ENCODE measurements at places on chromosomes 3 and 15.

- no peak for DNase-seq
Observed at GRCh38 chr3:49076646-49077045, 17.2 kb downstream of the QRICH1 start.

- DNase-seq: no peak
Observed at GRCh38 chr3:89320186-89320585, 212.8 kb downstream of the EPHA3 start.

DNA sequence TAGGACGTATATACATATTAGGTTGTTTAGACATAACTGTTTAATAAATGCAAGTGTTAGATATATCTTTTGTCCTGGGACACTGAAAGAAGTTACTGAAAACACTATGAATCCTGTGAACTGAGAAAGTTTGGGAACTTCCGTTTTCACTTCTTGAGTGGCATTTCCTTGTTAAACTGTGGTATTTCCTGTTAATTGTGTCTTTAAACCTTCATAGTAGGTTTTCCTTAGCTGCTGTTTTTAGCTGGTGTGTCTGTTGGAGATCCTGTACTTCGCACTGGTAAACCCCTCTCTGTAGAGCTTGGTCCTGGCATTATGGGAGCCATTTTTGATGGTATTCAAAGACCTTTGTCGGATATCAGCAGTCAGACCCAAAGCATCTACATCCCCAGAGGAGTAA is 37.1 kb downstream of the ATP6V1A start:
- DNase-seq: no peak

- DNase-seq: peak; percentile 82
Observed at GRCh38 chr3:23877329-23877980, 39.3 kb downstream of the NKIRAS1 start.

DNA sequence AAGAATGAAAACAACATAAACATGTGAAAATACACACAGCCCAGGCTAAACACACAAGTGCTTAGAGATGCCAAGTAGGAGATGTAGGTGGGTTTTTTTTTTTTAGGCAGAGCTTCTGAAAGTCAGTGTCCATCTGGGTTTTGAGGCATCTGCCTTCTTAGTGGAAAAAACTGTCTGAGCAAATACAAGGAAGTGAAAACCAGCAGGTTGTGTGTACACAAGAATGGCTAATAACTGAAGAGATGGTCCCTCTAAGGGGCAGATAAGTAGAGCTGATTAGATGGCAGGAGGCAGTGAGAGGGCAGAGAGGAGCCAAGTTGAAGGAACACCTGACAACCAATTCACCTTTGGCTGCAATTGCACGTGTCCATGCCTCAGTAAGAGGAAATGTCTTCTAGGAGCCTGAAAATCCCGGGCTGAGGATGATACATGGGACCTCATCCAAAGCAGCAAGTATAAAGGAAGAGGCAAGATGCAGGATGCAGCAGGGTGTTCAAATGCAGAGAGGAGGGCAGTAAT is 34.9 kb downstream of the CYP19A1 start:
- DNase-seq: no peak

DNA sequence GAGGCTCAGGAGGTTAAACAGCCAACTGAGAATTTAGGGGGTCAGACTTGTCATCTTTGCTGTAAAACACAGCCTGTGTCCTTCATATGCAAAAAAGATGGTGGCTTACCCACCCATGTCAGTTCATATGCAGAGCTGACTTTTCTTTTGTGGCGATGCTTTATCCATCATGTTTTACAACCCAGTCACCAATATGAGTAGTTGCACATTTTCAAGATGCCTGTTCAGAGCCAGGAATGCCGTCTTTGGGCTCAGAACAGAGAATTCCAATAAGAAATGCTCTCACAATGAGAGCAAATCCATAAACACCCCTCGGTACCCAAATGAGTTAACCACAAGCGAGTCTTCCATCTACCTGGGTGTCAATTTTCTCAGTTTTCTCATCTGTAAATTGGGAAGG is 83.6 kb downstream of the TIGIT start:
- no peak for DNase-seq

DNA sequence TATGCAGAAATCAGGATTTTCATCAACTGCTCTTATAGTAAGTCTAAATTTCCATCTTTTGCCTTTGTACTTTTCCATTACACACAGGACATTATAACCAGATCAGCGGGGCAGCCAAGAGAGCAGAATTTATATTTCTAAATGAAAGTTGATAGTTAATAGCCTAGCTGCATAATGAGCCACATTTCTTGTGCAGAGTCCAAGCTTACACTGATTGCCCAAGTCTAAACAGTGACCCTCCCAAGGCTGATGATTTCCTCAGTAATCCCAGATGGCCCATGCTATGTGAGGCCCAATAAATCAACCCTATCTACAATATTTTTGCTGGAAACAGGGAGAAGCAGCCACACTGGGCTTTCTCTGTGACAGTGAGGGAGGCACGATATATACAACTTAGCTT is 475.8 kb upstream of the KCNMB2 start:
- peak; percentile 83 for DNase-seq

DNA sequence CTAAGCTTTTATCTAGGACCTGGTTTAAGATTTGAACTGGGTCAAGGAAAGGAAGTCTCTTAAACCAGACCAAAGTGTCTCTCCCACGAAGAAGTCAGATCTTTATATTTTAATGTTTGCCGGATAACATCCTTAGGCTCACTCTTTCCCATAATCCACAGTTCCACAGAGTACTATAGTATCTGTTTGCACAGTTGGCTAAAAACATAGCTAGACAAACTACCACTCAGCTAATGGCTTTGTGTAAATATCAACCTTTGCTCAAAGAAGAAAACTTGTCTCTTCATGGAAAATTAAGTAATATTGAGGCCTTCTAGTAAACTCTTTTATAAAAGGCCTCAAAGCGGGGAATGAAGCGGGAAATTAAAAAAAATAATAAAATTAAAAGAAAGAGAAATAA is 13.5 kb upstream of the SLC9C1 start:
- no peak for DNase-seq

DNA sequence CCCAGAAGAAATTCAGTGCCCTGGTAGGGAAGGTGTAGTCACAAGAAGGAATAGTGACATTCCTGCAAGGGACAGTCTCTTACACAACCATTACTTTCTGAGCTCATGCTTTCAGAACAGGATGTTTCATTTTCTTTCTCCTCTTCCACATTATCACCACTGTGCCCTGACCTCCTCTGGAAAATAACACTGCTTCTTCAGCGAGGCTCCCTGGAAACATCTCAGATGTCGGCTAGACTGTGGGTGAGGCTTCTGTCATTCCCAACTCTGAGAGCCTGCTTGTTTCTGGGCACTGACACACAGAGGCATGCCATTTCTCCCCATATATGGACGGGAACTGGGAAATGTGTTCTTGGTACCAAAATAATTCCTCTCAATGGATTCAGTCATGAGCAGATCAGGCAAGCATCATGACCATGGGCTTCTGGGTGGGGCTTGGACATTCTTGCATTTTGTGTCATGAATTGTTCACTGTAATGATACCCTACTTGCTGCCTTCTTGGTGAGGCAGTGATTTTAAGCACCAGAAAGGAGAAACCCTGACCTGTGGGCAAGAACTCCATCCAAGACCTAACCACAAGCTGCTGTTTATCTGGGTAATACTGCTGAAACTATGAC is 14.3 kb upstream of the TNFAIP8L3 start:
- DNase-seq: peak; percentile 30

DNA sequence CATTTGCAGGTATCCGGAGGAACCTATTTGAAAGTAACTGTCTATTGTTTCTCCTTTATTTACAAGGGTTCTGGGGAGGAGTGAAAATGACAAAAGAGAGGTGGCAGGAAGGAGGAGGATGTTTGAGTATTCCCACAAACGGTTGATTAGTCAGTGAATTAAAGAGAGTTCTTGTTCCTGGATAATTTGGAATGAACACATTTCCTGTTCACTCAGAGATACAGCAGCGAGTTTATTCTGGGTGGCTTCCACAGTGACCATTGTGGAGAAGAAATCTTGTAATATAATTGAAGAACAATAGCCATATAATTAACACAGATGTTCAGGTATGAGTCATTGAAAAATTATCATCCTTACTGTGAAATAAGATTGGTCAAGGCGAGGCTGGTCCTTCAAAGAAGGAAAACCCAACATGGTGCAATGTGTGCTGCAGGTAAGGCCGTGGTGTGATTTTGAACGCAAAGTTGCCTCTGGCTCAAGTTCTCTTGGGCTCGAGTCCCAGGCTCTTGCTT is 77.3 kb downstream of the NFKBIZ start:
- no peak for DNase-seq

DNA sequence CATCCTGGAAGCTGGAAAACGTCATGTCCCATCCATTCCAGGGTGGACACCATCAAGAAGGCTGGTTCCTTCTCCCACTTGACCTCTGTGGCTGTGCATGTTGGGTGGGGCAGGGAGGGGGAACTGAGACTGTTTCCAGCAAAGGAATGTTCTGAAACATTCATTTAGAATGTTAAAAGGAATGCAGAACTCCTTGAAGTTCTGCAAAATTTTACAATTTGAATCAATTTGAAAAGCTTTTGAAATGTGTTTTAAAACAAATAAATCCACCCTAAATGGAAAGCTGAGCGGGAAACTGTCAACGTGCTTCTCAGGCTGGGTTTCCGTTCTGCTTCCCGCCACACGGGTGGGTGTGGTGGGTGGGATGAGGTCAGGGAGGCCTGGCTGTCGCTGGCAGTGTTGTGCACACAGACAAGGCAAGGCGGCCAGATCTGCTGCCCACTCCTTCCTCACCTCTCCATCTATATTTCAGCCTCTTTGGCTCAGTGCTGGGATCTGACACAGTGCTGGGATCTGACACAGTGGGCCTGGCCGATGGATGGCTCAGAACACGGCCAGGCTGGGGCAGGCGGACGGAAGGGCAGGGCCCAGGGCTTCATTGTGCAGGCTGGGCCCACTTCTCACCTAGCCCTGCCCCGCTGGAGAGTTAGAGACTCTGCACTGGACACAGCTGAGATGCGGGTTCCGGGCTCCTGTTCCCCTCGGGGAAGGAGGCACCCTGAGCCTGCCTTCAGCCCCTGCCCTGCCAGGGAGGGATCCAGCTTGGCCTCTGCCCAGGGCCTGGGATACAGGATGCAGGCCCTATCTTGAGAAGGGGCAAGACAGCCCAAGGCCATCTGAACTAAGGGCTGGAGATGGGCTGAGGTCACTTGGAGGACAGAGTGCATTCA is 110.4 kb downstream of the TMEM266 start:
- DNase-seq: peak; percentile 7

DNA sequence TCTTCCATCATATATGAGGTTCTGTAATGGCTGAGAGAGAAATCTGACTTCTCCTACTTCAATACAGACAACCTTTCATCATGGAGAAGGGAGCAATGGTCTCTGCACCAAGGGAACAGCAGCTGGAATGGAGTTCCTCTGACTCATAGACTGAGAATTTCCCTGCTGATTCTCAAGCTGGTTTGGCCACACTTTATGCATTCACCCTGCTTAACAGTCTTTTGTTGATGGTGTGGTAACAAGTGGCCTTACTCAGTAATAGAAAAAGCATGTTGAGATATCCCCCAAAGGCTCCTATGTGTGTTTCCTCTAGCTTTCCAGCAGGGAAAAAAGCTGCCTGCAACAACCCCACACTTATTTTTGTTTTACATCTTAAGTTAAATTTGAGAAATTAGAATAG is 138.1 kb downstream of the GREM1 start:
- DNase-seq: peak; percentile 99

DNA sequence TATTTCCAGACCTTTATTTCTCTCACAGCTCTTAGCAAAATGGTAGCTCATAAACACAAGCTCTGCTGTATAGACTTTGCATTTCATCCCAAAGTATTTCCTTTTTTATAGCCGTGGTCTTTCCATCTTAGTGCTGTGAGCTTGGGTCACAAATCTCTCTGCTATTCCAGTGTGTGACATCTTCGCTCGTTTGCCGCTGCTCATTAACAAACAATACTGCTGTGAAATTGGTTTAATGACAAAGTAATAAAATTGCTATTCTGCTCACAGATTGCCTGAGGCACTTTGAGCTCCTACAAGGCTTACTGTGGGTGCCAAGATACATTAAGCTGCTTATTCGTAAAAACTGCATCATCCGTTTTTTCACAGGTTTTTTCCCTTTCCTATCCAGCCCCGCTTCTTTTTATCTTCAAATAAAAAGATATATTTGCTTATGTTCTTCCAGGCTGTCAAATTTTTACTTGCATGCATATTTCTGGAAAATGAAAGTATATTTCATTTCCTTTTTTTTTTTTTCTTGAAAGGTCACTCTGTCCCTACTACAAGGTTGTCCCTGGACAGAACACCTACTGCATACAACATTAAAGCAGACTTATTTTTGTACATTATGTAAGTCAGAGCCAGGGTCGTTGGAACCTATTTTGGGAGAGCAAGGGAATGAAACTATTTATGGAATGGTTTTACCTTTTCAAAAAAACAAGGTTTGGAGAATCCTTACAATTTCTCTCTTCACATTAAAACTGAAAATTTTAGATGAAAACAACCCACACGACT is 174.5 kb downstream of the MEIS2 start:
- DNase-seq: no peak

DNA sequence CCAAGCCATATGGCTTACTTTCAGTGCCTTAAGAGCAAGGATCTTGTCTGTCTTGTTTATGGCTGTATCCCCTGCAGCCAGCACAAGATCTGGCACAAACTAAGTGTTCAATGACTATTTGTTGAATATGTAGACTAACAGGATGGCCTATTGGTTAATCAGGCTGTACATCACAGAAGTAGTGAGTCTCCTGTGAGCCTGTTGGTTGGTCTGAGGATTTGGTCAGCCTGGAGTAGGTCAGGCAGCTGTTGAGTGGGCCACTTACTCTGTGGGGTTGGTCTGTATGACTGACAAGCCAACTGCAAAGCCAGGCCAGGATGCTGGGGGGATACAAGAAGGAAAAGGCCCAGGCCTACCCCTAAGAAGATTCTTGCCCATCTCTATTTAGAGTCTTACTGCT is 33.4 kb upstream of the CILP start:
- DNase-seq: no peak

- DNase-seq: no peak
Observed at GRCh38 chr3:34001022-34001421, 202.6 kb downstream of the PDCD6IP start.

- DNase-seq: no peak
Observed at GRCh38 chr3:44041726-44042125, 200.0 kb upstream of the TOPAZ1 start.

DNA sequence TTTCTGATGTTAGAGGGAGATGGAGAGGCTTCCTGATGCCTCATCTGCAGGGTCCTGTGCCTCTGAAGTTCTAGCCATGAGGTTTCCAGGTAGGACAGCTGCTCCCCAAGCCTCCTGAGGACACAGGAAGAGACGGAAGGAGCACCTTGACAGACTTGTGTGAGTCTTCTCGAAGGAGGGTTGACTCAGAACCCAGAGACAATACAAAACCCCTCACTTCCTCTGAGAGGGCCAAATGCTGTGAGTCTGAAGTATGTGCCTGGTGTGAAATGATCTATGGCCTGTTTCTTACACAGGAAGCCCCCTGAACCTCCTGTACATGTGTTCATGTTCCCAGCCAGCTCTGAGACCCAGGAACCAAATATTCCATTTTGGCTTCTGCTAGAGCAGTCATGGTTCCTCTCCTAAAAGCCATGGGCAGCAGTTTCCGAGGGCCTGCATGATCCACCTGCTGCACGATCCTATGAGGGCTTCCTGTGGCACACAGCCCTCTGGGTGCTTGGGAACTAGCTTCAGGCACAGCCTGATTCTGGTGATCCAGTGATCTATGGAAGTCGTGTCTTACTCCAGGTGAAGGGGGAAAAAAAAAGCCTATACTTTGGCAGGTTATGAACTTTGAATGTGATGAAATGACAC is 62.2 kb downstream of the AAGAB start:
- DNase-seq: no peak

All from mesenchymal stem cell (in vitro differentiated cells and primary cell).